Stimulated activated CD4-positive, alpha-beta T cell treated with anti-CD3 and anti-CD28 coated beads, Interleukin-4, amount 100 ng/mL, for 4 hours (primary cell): ENCODE measurements at places on chromosomes 2 and 18.

- DNase-seq: no peak
Observed at GRCh38 chr18:9852266-9853081, 33.3 kb upstream of the TXNDC2 start.

DNA sequence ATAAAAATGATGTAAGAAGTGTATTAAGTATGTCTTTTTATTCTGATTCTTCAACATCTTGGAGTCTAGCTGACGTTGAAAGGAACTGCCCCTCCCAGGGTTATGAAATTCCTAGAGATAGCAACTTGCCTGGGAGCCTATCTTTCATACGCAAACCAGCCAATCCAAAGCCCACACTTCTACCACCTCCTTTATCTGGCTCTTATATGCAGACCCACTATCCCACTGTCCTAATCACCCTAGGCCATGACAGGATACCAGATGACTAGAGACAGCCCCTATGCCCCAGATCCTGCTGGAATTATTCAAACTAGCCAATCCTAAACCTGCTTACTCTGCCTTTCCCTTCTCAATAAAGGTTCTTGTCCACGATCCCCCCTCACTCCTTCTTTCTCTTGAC is 11.8 kb upstream of the CDC42EP3 start:
- DNase-seq: no peak

DNA sequence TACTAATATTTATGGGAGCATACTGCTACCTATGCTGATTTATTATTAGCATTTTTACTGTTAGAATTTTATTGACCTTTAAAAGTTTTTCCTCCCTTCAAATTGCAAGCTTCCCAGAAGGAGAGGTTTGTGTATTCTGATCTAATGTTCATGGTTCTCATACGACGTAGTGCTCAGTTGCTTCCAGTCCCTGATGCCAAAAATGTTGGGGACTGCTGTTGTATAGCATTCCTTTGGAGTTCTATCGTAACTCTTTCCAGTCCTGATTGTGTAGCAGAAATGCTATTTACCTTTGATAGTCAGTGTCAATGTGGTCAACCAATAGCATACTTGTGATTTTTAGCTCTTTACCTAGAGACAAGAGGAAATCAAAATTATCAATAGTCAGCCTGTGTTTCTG is 69.5 kb upstream of the ZSWIM2 start:
- DNase-seq: no peak

DNA sequence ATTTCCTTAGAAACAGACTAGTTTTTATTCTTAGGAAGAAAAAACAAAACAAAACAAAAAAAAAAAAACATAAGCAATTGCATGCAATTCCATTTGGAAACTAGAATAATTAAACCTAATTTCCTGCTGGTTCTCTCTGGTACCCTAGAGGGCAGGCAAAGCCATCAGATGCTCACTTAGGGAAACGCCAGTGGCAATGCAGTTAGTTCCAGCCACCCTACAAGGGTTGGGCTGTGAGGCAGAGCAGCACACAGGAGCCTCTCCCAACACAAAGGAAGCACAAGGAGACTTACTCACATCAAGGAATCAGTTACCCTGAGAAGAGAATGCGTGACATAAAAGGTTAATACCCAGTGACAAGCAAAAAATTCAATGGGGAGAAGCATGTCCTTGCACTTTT is 28.8 kb downstream of the CCDC93 start:
- no peak for DNase-seq

- DNase-seq: no peak
Observed at GRCh38 chr2:34632327-34632726, 1033.2 kb upstream of the FAM98A start.

GRCh38 chr2:45287045-45287444 is 277.8 kb upstream of the SIX2 start:
- DNase-seq: no peak

- no peak for DNase-seq
Observed at GRCh38 chr2:240235811-240236210, 95.4 kb upstream of the OTOS start.

GRCh38 chr2:29347774-29348461 is 232.7 kb downstream of the CLIP4 start:
- no peak for DNase-seq
